Prostate gland (tissue), 2 donors: ENCODE measurements at places on chromosomes 2 and 18. TPM values are rescaled to one million over a fixed set of nuclear protein-coding genes. Genes with fewer than 3 reads are reported as not detected.
A peak's percentile ranks its signal among the peaks of the same experiment; 100 is the strongest.

- no peak overlapping the region for H3K4me3 ChIP-seq
- DNase-seq: no peak
- no peak overlapping the region for H3K27ac ChIP-seq
- no peaks in the 10 kb centered on the region for H3K4me1 ChIP-seq
These were observed 309.5 kb downstream of the ALK start for GRCh38 chr2:29611850-29612249.

The STON1 gene
- 48.7 TPM for total RNA-seq

The REG3G gene
- 52.0 TPM for total RNA-seq

DNA sequence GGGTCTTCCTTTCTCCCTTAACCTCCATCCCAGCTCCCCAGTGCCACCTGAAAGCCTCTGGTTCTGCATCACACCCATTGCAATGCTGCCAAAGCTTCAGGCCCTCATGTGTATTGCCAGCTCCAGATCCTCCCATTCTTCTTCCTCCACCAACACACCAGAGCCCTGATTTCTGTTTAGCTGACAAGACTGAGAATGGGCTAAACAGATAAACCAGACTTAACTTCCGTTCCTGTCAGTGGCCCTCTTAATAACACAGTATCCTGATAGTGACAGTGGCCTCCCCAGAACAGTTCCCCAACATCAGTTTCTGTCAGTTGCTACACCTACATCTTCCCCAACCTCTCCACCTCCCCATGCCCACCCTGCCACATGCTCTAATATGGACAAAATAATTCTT lies 31.3 kb upstream of the C1D start:
- DNase-seq: no peak
- no peak overlapping the region for H3K4me3 ChIP-seq
- no peaks in the 10 kb centered on the region for H3K4me1 ChIP-seq
- no peaks in the 10 kb centered on the region for H3K27me3 ChIP-seq

- no peak overlapping the region for H3K4me3 ChIP-seq
- DNase-seq: peak; percentile 66
- H3K27ac ChIP-seq: no peak overlapping the region
- no peaks in the 10 kb centered on the region for H3K4me1 ChIP-seq
These were observed 213.4 kb upstream of the GATA6 start for GRCh38 chr18:21955757-21956652.

The PPIG gene
- 38.0 TPM for total RNA-seq

- no peak overlapping the region for H3K27ac ChIP-seq
- DNase-seq: no peak
- no peaks in the 10 kb centered on the region for H3K4me1 ChIP-seq
- no peaks in the 10 kb centered on the region for H3K27me3 ChIP-seq
- H3K36me3 ChIP-seq: no peaks in the 10 kb centered on the region
These were observed 265.5 kb downstream of the EIPR1 start for GRCh38 chr2:3112131-3112530.

DNA sequence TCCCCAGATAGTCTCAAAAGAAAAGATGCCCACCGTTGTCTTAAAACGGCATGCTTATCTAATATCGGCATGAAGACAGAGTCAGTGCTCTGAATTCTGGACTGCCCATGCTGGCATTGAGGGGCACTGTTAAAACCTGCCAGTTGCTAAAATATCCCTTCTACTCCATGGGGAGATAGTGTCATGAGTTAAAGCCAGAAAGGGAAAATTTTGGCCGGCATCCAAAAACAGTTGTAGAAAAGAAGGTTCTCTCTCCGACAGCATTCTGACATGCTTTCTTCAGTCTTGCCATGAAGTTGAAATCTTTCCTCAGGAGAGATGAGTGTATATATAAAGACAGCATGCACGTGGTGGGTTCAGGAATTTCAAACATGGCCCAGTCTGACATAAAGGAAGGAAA lies 401.3 kb upstream of the PIK3C3 start:
- no peak overlapping the region for H3K4me3 ChIP-seq
- no peak overlapping the region for H3K27ac ChIP-seq
- no peaks in the 10 kb centered on the region for H3K36me3 ChIP-seq
- no peaks in the 10 kb centered on the region for H3K27me3 ChIP-seq
- no peaks in the 10 kb centered on the region for H3K4me1 ChIP-seq

The CEBPZ gene
- 27.5 TPM for total RNA-seq

DNA sequence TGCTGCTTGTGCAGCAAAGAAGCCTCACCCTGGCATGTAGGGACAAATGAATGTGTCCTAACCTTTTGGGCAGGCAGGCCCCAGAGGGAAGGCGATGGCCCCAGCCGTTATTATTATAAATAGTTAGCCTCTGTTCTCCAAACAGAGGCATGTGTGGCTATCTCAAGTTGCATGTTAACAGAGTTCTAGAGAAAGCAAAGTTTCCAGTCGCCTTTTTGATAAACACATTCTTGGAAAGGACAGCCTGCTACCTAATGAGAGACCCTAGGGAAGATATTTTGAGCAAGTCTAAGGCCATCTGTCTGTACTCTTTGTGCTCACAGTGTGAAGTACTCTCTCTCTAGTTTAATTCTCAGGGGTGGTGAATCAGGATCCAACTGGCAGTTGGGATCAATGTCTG lies 97.4 kb upstream of the FHL2 start:
- H3K27me3 ChIP-seq: no peaks in the 10 kb centered on the region
- DNase-seq: no peak

DNA sequence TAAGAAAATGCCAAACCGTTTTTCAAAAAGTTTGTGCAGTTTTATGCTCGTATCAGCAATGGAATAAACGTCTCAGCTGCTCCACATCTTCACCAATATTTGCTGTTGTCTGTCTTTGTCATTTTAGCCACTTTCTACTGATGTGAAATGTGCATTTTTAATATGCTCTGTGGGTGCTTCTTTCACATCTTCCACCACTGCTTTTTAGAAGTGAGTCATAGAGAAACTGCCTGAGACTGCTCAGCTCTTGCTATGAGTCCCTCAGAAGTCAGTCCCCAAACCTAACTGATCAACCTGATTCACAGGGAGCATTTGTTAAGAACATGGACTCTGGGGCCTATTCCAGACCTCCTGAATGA lies 41.0 kb upstream of the EPC2 start:
- no peaks in the 10 kb centered on the region for H3K36me3 ChIP-seq
- no peaks in the 10 kb centered on the region for H3K27me3 ChIP-seq
- H3K4me3 ChIP-seq: no peak overlapping the region

The ARHGAP28 gene
- total RNA-seq: 22.6 TPM

GRCh38 chr18:57075716-57076400 lies 71.0 kb upstream of the BOD1L2 start:
- no peak overlapping the region for H3K4me3 ChIP-seq
- H3K4me1 ChIP-seq: no peaks in the 10 kb centered on the region
- H3K27ac ChIP-seq: no peak overlapping the region
- no peak for DNase-seq
- no peaks in the 10 kb centered on the region for H3K27me3 ChIP-seq

The FARP2 gene
- 35.9 TPM for total RNA-seq

GRCh38 chr2:182428476-182428875 lies 1.6 kb upstream of the PDE1A start:
- no peak for DNase-seq
- no peak overlapping the region for H3K4me3 ChIP-seq
- H3K27me3 ChIP-seq: no peaks in the 10 kb centered on the region
- no peaks in the 10 kb centered on the region for H3K4me1 ChIP-seq

The TBC1D8 gene
- 86.1 TPM for total RNA-seq

GRCh38 chr2:216302981-216303676 lies 69.2 kb downstream of the MARCHF4 start:
- H3K4me1 ChIP-seq: no peaks in the 10 kb centered on the region
- no peak for DNase-seq
- no peak overlapping the region for H3K4me3 ChIP-seq
- H3K36me3 ChIP-seq: no peaks in the 10 kb centered on the region
- H3K27me3 ChIP-seq: no peaks in the 10 kb centered on the region

The LRATD1 gene
- 129 TPM for total RNA-seq

DNA sequence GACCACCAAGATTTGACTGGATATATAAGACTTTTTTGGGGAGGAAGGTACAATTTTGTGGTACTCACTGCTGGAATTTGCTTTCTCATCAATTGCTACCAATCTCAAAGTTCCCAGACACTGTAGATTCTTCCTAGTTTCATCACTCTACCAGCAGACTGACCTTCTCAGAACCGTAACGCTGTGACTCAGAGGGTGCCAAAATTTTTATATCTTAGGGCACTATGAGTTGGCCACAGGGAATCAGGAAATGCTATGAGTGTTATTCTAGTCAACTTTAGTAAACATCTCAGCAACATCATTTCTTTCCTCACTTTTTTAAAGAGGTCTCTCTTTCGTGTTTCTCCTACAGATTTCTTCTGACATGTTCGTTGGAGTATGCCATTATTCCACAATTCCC lies 499.0 kb downstream of the TMX3 start:
- H3K4me1 ChIP-seq: no peaks in the 10 kb centered on the region
- H3K27ac ChIP-seq: no peak overlapping the region
- H3K4me3 ChIP-seq: no peak overlapping the region
- no peaks in the 10 kb centered on the region for H3K27me3 ChIP-seq
- H3K36me3 ChIP-seq: no peaks in the 10 kb centered on the region

The GPAT2 gene
- 19.5 TPM for total RNA-seq

DNA sequence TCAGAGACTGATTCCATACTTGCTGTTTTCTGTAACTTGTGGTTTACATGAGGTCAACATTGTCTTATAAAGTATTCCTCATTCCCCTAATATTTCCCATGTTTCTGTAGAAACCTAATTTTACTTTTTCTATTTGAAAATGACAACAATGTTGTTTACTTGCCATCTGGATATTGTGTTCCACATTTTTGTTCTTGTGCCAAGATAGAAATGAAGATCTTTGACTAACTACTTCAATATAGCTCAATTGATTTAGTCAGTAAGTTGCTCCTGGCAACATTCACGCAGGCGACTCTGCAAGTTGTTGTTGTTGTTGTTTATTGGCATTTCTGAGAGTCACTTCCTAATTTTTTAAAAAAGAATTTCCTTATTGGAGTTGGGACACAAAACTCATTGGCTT lies 69.5 kb downstream of the CAVIN2 start:
- DNase-seq: no peak
- no peaks in the 10 kb centered on the region for H3K36me3 ChIP-seq
- no peak overlapping the region for H3K4me3 ChIP-seq
- no peaks in the 10 kb centered on the region for H3K27me3 ChIP-seq
- H3K27ac ChIP-seq: no peak overlapping the region

GRCh38 chr2:240121190-240121589 lies 14.9 kb downstream of the COPS9 start:
- no peaks in the 10 kb centered on the region for H3K36me3 ChIP-seq
- no peak overlapping the region for H3K27ac ChIP-seq

GRCh38 chr2:83972128-83972527 lies 487.0 kb downstream of the SUCLG1 start:
- H3K36me3 ChIP-seq: no peaks in the 10 kb centered on the region
- no peaks in the 10 kb centered on the region for H3K4me1 ChIP-seq

DNA sequence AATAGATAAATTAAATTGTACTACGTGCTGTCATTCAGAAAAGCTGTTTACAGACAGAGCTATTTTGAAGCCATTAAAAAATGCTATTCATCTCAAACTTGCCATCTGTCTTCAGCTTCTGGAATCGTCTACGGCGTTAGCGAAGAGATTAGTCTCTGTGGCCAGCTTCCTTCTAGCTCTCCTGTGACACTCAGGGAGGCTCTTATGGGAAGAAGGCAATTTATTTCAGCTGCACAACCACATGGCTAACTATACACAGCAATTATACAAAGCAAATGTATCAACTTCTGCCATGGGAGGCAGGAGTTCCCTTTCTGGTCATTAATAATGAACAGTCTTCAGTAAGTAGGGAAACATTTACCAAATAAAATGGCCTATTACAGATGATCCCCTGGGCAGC lies 6.3 kb downstream of the CTAGE1 start:
- no peaks in the 10 kb centered on the region for H3K27me3 ChIP-seq
- H3K4me1 ChIP-seq: no peaks in the 10 kb centered on the region
- no peak overlapping the region for H3K4me3 ChIP-seq
- no peaks in the 10 kb centered on the region for H3K36me3 ChIP-seq
- no peak for DNase-seq

The CYP1B1 gene
- 19.4 TPM for total RNA-seq

GRCh38 chr18:3333721-3334386 lies 71.9 kb downstream of the MYL12B start:
- no peaks in the 10 kb centered on the region for H3K4me1 ChIP-seq
- no peaks in the 10 kb centered on the region for H3K27me3 ChIP-seq
- no peak overlapping the region for H3K4me3 ChIP-seq
- H3K36me3 ChIP-seq: no peaks in the 10 kb centered on the region
- H3K27ac ChIP-seq: no peak overlapping the region

DNA sequence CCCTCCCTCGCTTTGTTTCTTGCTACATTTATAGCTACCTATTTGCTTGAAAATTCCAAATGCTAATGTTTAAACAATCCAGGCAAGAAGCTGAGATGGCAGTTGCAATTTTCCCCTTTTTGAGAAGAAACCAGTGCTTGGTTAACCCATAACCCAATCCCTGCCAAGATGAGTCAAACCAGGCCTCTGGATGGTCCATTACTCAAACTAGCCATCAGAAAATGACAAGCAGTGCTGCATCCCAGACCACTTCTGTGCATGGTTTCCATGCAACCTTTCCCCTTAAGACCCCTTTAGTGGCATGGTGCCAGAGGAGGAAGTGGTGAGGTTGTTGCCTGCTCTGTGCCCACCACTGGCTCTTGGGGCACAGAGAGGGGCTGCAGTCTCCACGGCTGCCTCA lies 131.2 kb upstream of the RMP24 start:
- no peaks in the 10 kb centered on the region for H3K27me3 ChIP-seq
- no peaks in the 10 kb centered on the region for H3K4me1 ChIP-seq
- no peak overlapping the region for H3K4me3 ChIP-seq
- H3K36me3 ChIP-seq: no peaks in the 10 kb centered on the region
- DNase-seq: no peak
- no peak overlapping the region for H3K27ac ChIP-seq

GRCh38 chr18:75220551-75221355 lies 10.2 kb downstream of the TSHZ1 start:
- no peaks in the 10 kb centered on the region for H3K27me3 ChIP-seq
- no peak overlapping the region for H3K4me3 ChIP-seq
- H3K36me3 ChIP-seq: no peaks in the 10 kb centered on the region
- peaks cover 2% of the 10 kb centered on the region for H3K4me1 ChIP-seq
- no peak for DNase-seq

The ZNF236 gene
- total RNA-seq: 29.0 TPM

- H3K4me3 ChIP-seq: no peak overlapping the region
- H3K36me3 ChIP-seq: no peaks in the 10 kb centered on the region
- no peaks in the 10 kb centered on the region for H3K4me1 ChIP-seq
- H3K27ac ChIP-seq: no peak overlapping the region
- no peak for DNase-seq
- no peaks in the 10 kb centered on the region for H3K27me3 ChIP-seq
These were observed 34.9 kb downstream of the C18orf54 start for GRCh38 chr18:54392543-54393023.

DNA sequence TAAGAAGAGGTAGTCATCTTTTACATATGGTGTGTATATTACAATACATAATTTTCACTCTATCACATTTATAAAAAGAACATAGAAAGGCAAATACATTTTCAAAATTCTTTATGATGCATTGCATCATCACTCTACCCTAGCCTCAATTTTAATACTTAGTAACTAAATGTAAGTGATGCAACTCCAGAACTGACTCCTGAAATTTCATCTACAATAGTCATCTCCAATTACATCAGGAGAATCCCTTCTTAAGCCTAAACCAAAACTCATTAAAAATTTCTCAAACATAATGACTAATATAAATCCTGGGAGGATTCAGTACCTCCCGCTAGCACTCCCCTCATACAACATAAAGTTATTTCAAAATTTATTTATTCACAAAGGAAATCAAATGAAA lies 15.9 kb downstream of the TMX3 start:
- H3K4me1 ChIP-seq: no peaks in the 10 kb centered on the region
- no peak overlapping the region for H3K27ac ChIP-seq
- peaks cover 1% of the 10 kb centered on the region for H3K36me3 ChIP-seq
- DNase-seq: no peak

- no peak for DNase-seq
- no peaks in the 10 kb centered on the region for H3K36me3 ChIP-seq
- no peak overlapping the region for H3K27ac ChIP-seq
- H3K4me3 ChIP-seq: no peak overlapping the region
These were observed 105.4 kb upstream of the MAP4K3 start for GRCh38 chr2:39542523-39542922.
